ENCODE measurements at places on chromosomes 12 and 14.

- peak; percentile 99 for DNase-seq
Measured at GRCh38 chr12:6752921-6753771, at the start of gene MLF2. TSS of gene MLF2 (minus strand) at chr12:6753141. CDS start at chr12:6752334, 807 bp downstream.

DNA sequence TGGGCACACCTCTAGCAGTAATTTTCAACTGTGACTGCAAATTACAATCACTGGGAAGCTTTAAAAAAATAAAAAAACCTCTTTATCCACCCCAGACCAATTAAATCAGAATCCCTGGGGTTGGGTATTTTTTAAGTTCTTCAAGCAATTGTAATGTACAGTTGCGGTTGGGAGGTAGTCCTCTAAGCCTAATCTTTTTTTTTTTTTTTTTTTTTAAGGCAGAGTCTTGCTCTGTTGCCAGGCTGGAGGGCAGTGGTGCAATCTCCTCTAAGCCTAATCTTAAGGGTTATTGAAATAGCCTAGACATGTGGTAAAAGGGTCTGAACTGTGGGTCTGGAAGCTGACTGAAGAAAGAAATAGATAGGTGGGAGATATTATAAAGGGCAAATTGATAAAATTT, 230.5 kb downstream of the AKAP6 start:
- peak; percentile 81 for DNase-seq

DNA sequence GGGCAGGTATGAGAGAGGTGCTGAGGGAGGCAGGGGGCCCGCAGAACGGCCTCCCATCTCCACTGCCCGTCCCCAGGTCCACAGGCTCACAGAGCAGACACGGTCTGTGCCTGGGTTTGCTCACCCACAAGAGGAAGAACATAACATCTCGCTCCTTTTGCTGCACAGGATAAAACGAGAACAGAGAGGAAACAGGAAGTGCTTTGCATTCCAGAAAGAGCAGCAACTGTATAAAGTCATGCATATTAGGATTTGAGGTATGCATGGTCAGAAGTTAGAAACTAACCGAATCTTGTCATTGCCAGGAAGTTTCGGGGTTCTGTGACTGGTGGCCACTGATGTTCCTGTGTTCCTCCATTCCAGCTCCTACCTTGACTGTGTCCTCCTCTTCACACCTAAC, 25.0 kb downstream of the NTF3 start:
- DNase-seq = peak; percentile 30

DNA sequence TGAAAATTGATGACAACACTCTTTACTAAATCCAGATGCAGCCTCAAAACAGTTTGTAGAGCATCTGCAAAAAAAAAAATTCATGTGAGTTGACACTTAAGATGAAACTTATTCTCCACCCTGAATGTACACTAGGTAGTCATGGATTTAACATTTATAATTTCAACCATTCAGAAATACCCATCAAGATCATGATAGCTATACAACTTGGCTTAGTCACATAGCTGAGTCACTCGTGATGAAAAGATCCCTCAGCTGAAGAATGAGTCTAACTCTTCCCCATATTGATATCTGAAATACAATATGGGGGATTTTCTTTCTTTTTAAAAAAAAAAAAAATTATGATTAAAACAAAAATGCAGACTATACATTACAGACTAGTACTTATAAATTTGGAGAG, 104.8 kb upstream of the PLEKHG7 start:
- DNase-seq = peak; percentile 47

GRCh38 chr12:49728446-49728845, 12.9 kb upstream of the TMBIM6 start:
- DNase-seq = no peak

- no peak for DNase-seq
Measured at GRCh38 chr14:72060460-72060859, 128.2 kb downstream of the RGS6 start.

DNA sequence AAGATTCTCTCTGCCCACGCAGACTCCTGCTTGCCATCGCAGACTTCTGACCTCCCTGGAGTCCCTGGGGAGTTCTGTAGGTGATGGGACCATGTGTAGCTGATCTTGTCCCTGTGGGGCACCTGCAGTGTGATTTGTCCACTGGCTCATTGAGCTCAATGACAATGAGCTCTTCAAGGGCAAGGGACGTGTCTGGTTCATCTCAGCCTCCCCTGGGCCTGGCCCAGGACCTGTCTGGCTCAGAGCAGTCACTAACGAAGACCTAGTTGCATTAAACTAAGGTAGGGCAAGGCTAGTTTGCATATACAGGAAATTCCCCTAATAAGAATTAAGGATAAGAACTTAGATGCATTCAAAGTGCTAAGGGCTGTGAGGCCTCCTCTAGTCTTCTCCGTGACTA, 245.5 kb upstream of the NOS1 start:
- no peak for DNase-seq

DNA sequence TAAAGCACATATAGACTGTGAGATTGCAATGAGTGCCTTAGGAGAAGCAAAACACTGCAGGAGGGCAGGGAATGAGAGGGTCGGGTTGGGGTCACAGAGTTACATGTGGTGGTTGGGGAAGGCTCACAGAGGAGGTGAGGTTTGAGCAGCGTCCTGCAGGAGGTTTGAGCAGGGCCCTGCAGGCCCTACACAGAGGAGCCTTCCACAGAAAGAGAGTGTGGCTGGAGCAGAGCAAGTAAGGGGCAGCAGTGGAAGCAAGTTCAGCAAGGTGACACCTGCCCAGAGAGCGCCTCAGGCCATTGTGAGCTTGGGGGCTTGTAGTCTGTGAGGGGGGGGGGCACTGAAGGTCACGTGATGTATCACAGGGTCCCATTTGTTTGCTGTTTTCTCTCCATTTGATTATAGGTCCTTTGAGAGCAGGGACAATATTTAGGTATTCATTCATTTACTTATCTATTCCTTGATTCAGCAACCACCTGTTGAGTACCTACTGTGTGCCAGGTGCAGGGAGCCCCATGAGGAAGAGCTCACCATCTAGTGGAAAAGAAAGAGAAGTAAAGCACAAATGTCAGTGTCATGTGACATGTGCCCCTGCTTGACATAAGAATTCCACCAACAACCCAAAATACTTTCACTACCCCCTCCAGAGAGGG, 56.6 kb downstream of the GALNT16 start:
- no peak for DNase-seq

DNA sequence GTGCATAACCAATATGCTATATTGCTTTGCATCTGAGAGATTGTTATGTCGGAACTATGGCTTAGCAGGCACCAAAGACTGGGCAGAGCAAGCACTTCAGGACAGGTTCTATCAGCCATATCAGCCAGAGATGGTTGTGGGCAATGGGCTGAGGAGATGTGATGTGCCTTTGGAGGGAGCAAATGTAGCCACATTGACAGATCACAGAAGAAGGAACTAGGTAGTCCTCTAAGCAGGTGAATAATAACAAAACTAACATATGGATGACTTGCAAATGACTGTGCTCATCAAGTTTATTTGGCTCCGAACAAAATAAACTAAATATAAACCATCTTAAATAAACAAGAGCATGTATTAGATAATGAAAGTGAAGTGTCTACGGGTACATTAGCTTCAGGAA, 291.7 kb downstream of the RMST start:
- DNase-seq = no peak

GRCh38 chr12:82609234-82609914, 77.3 kb upstream of the TMTC2 start:
- no peak for DNase-seq

DNA sequence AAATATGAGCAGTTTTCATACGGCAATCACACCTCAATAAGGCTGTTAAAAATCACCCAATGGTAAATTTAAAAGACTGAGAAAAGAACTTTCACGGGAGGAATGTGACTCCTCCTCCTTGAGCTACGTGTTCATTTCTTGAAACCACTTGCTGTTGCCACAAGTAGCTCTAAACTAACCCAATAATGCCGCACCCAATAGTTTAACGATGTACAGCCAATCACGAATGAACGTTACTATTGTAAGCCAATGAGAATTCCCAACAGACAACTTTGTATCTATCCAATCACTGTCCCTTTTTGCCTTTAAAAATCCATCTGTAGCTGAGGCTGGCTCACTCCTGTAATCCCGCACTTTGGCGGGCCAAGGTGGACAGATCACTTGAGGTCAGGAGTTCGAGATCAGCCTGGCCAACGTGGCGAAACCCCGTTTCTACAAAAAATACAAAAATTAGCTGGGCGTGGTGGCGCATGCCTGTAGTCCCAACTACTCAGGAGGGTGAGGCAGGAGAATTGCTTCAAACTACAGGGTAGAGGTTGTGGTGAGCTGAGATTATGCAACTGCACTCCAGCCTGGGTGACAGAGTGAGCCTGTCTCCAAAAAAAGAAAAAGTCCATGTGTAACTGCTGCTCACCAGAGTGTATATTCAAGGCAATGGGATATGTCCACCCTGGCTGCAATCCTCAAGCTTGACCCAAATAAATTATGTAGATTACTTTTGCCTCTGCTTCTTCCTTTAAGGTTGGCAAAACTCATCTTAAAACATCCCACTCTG, 24.4 kb upstream of the BTBD6 start:
- DNase-seq = no peak

GRCh38 chr12:110750784-110751461, 8.2 kb upstream of the PPP1CC start:
- peak; percentile 37 for DNase-seq

DNA sequence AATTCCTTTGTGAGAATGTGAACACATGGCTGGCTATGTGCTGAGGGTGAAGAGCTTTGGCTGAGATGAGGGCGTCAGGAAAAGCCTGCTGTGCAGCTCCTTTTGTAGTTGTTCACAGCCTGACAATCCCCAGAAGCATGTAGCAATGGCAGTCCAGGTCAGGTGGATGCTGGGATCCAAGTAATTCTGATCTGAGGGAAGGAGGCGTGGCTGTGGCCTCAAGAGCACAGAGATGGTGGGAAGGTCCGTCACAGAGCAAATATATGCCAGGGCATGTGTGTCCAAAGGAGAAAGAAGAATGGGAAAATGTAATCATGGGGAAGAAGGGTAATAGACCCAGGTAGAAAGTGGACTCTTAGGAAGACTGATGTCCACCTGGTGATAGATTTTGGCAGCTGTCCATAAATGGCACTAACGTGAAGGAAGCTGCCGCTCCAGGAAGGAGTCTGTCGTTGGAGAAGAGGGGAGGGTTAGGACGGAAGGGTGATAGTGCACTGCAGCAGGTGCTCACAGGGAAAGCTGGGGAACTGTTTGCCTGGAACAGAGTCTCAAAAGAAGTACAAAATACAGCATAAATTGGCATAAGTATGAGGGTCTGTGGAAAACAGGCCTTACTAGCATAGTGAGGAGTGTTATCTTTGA, 13.8 kb downstream of the MGST1 start:
- no peak for DNase-seq

DNA sequence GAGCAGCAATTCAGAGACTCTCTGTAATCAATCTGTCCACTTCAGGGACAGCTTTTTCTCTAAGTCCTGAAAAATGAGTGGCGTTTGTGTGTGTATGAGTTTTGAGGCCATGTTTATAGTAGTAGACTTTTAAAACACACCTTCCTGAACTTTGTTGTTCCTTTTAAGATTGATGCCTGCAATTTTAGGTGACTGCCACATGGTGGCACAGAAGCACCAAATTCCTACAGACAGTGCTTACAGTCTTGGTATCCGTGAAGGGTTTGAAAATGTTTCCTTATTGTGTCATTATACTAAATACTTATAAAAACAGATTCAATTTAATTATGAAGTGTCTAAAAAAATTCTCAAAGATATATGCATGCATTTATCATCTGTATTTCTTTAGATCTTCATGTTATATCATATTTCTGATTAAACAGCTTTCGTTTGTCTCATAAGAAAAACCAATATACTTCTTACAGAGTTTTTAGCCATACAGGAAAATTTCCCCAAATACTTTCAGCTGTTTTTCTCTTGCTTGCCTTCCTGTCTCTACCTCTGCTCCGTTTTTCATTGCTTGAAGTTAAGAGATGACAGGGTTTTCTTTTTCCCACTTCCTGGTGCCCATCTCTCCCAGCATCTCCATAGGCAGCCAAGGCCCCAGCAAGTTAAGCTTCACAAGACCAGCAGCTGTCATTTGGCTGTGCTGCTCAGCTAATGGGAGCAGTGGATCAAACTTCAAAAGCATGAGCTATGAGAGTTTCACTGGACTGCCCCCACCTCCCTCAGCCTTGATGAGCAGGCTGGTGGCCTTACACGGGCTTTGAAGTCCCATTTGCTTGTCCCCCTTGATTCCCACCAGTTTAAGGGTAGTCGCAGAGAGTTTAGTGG, 259.6 kb downstream of the AKAP6 start:
- DNase-seq = peak; percentile 57

- no peak for DNase-seq
Measured at GRCh38 chr14:31395572-31396205, 24.7 kb downstream of the HEATR5A start.

- no peak for DNase-seq
Measured at GRCh38 chr14:104315169-104315568, 176.8 kb downstream of the KIF26A start.

GRCh38 chr14:75847584-75847983, 134.2 kb downstream of the TGFB3 start:
- no peak for DNase-seq

DNA sequence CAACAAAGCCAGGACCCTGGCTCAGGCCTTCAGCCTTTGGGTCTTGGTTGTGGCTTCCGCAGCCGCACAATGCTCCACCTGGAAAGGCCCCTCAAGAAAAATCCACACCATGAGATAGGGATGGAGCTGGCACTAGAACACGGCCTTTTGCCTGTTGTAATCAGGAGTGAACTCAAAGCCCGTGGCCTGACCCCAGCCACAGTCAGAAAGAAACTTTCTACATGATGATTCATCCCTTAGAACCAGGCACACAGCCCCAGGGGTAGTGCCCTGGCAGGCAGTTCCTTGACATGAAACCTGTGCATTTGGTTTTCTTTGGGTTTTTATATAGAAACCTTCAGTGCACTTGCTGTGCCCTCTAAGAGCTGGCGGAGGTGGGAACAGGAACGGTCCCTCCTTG, 5.1 kb downstream of the CLMN start:
- peak; percentile 71 for DNase-seq

- DNase-seq = no peak
Measured at GRCh38 chr14:88481794-88482193, 73.0 kb downstream of the PTPN21 start.

- no peak for DNase-seq
Measured at GRCh38 chr12:108823804-108824203, 33.6 kb downstream of the SSH1 start.

DNA sequence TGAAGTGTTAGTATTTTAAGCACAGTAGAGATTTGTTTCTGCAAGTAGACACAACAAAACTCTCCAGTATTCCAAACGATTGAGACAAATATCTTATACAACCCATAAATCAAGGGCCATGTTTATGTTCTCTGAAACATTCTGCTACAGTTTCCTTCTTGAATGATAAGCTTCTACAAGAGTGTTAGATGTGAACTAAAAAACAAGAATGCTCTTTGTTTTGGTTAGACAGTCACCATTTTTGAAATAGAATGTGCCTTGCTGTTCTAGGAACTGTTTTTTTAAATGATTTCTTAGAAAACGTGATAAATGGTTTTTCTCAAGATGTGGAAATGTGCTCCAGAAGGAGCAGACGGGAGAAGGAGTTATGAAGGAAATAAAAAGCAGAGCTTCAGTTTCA, 1656.3 kb upstream of the FLRT2 start:
- DNase-seq = peak; percentile 58

GRCh38 chr12:75995691-75996090, 35.9 kb downstream of the PHLDA1 start:
- no peak for DNase-seq

GRCh38 chr12:21788089-21788983, 13.8 kb upstream of the KCNJ8 start:
- DNase-seq = no peak

Measured in amniotic epithelial cell (primary cell).